ENCODE measurements at places on chromosomes 1 and 21.

- peak; percentile 87 for DNase-seq
Observed at GRCh38 chr1:108830119-108831008, 26.5 kb downstream of the AKNAD1 start.

DNA sequence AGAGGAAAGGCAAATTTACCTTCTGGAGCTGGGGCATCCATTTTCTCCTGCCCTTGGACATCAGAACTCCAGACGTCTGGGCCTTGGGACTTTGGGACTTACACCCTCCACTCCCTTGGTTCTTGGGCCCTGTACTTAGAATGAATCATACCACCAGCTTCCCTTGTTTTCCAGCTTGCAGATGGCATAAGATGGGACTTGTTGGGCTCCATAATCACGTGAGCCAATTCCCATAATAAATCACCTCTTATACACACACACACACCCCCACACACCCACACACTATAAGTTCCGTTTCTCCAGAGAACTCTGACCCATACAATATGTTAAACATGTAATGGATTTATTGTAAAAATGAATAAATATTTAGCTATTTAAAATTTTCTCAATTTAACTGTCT is 185.7 kb downstream of the GIPC2 start:
- no peak for DNase-seq

DNA sequence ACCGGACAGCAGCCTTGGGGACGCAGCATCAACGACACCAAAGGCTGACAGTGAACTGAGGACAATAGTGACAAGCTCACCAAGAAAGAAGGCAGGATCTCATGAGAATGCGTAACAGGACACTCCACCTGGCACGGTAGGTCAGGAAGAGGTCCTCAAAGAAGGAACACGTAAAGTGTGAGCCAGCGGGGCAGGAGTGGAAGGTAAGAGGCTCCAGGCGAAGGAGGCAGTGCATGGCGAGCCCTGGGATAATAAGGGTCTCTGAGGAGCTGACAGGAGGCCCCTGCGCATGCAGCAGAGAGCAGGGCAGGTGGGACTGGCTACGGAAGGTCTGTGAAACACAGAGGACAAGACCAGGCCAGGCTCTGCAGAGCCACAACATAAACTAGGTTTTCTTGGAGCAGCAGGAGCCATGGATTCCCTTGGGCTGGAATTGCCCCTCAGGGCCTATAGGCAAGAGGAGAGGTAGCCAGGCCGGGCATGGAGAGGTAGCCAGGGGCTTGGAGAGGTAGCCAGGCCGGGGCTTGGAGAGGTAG is 8.2 kb downstream of the LSS start:
- no peak for DNase-seq

DNA sequence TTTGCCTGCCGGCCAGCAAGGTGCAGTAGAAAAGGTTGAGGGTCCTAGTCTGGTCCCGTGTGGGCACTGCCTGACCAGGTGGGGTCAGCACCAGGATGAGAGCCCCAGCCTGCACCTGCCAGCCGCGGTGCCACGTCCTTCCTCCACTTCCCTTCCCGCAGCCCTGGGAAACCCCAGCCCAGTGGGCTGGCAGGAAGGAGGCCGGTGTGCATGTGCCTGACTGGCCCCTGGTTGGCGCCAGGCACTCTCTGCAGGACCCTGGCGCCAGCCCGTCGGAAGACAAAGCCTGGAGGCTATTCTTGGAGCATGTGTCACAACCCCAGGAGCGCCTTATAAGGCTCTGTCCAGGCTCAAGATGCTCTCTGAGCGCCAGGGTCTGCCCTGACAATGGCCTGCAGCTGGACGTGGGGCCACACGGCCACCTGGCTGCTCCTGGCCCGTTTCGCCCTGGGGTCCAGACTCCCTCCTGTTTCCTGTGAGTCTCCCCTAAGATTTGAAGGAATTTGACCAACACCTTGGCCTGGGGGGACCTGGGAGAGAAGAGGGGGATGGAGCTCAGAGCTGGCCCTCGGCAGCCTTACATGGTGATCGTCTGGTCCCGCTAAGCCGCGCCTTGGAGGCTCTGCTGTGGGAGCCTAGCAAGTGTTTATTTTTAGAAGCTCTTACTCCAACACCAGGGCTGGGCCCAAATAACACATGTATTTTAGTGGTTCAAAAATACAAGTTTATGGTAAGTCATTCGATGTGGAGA is 31.9 kb upstream of the POFUT2 start:
- peak; percentile 34 for DNase-seq

DNA sequence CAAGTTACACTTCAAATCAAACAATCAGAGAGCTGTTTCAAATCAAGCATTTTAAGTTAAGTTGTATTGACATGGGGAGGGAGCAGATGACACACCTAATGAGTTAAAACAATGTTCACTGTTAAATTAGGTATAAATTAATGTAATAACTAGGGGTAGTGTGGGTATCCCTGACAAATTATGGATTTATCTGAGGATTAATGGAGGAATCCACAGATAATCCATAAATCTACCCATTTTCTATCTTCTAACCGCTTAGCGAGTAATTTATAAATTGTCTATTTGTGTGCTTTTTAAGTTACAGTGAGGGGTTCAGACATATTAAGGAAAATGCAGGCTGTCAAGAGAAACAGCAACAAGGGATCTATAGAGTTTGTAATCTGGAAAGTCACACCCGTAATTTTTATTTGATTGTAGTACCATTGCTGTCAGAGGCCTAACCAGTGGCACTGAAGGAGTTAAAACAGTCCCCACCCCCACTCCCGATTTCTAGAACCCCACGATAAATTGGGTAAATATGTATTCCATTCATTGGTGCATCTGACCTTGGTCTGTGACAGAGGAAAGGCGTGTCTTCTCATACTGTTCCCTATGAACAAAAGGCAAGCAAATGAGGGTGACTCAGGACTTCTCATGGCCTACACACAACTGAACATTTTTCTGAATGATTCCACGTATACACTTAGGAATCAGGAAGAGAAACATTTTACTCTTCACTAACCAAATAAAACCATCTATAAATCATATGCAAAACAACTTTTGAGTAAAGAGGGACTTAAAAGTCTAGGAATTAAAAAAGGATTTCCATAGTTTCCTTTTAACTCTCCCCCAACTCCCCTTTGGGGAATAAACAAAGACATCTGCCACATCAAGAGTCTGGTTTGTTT is 7.4 kb downstream of the IRF2BP2 start:
- DNase-seq = peak; percentile 97

- DNase-seq = no peak
Observed at GRCh38 chr1:241140670-241141069, 216.3 kb downstream of the RGS7 start.

- no peak for DNase-seq
Observed at GRCh38 chr21:44927259-44927586, 6.5 kb upstream of the ITGB2 start.

GRCh38 chr1:68036946-68037345 is 13.5 kb downstream of the DIRAS3 start:
- DNase-seq = no peak

- no peak for DNase-seq
Observed at GRCh38 chr1:41762251-41762650, 156.5 kb downstream of the HIVEP3 start.

- no peak for DNase-seq
Observed at GRCh38 chr1:165476776-165477175, 31.9 kb upstream of the RXRG start.

- DNase-seq = no peak
Observed at GRCh38 chr1:8370905-8371315, 53.0 kb downstream of the SLC45A1 start.

GRCh38 chr1:236767276-236767675 is 27.8 kb upstream of the MTR start:
- DNase-seq = no peak

DNA sequence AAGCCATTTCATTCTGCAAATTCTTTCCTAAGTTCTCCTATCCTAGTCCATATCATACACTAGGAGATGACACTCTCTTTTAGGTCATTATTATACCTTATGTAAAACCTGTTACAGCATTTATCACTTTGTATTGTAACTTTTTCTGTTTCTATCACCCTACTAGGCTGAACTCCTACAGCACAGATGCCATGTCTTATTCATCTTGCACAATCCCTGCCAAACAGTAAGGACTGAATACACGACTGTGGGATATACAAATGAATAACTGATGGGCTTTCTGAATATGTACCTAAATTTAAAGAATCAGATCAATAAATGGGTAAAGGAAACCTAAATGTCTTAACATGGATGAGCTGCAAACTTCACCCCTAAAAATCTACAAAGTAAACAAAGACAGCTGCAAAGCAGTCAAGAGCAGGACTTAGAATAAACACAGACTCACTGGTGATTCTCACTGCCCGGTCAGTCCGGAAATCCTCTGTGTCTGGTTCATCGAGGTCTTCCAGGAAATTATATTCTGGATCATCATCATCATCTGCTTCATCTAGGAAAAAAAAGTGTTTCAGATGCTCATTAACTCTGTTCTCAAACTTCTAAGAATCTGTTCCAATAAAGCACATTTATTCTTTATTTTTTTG is 62.3 kb downstream of the GON4L start:
- no peak for DNase-seq

DNA sequence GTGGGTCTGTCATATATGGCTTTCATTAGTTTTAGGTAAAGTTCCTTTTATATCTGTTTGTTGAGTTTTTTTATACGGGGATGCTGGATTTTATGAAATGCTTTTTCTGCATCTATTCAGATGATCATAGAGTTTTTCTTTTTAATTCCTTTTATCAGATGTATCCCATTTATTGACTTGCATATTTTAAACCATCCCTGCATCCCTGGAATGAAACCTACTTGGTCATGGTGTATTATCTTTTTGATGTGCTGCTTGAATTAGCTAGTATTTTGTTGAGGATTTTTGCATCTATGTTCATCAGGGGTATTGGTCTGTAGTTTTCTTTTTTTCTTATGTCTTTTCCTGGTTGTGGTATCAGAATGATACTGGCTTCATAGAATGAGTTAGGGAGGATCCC is 118.0 kb downstream of the NME7 start:
- DNase-seq = no peak

DNA sequence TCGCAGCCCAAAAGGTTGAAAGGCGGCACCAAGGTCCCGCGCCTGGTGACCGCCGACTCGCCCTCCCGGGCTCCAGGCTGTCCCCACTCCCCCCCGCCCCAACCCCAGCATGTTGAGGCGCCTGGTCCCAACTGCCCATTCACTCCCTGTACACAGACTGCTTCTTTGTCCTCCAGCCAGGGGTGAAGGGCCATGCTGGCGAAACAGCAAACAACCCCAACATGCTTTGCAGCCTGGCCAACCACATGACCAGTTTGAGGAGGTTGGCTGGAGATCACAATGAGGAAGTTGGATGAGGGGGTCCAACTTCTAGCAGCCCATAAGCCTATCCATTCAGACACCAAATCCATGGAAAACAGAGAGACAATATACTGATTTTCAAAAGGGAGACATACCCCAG is 13.5 kb downstream of the PDE9A start:
- DNase-seq = no peak

DNA sequence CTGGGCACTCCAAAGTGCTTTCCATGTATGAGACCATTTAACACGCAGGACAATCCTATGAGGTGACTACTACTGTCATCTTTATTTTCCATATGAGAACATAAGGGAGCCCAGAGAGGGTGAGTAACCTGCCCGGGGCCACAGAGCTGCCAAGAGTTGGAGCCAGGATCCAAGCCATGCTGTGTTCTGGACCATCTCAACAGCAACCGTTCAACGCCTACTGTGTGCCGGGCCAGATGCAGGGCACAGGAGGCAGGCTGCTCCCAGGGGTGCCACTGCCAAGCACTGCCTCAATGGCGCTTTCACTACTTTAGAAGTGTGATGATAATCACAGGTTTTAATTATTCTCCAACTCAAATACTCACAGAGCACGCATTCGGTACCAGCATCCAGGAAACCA is 3.8 kb downstream of the ALDH4A1 start:
- DNase-seq = no peak

- DNase-seq = no peak
Observed at GRCh38 chr1:1664941-1665814, 6.4 kb upstream of the CDK11B start.

DNA sequence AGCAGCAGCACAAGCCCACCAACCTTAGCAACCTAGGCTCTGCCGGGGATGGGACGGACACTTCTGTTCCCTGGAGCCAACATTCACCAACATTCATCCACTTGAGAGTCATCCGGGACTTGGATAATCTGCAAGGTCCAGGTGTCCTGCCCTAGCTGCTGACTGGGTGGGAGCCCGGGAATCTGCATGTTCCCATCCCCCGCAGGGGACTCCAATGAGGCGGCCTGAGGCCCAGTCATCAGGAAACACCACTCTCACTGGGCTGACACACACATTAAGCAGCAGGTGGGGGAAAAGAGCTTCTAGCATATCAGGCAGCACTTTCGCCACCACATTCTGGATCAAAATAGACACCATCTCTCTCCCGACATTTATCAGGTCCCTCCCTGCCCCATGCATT is 38.4 kb upstream of the CCSAP start:
- no peak for DNase-seq

GRCh38 chr1:65457868-65458267 is 37.4 kb downstream of the LEPR start:
- no peak for DNase-seq

DNA sequence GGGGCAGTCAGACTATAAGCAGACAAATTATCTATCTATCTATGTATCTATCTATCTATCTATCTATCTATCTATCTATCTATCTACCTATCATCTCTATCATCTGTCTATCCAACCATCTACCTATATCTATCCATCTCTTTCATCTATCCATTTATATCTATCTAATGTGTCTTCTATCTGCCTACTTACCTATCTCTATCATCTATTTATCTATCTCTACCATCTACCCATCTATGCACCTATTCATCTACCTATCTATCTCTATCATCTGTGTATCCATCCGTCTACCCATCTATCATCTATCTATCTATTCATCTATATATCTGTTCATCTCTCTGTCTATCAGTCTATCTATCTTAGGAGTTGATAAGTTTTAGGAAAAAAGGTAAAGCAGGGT is 10.8 kb upstream of the COG2 start:
- DNase-seq = no peak

DNA sequence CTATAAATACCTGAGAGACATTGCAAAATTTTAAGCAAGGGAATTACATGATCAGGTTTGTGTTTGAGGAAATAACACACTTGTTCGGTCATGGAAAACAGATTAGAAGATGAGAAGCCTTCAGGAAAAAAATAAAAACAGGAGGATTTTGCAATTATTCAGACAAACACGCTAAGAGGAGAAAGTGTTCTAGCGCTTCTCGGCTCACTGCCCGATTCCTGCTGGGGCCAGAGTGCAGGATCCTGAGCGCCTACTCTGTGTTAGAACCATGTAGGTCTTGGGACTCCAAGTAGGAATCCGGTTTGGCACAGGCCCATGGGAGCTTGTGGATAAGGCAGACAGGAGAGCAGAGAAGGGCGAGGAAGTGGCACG is 8.1 kb upstream of the PRELP start:
- no peak for DNase-seq

GRCh38 chr1:203702130-203702577 is 62.8 kb upstream of the LAX1 start:
- peak; percentile 53 for DNase-seq

GRCh38 chr1:180854001-180854400 is 58.7 kb upstream of the KIAA1614 start:
- peak; percentile 10 for DNase-seq

DNA sequence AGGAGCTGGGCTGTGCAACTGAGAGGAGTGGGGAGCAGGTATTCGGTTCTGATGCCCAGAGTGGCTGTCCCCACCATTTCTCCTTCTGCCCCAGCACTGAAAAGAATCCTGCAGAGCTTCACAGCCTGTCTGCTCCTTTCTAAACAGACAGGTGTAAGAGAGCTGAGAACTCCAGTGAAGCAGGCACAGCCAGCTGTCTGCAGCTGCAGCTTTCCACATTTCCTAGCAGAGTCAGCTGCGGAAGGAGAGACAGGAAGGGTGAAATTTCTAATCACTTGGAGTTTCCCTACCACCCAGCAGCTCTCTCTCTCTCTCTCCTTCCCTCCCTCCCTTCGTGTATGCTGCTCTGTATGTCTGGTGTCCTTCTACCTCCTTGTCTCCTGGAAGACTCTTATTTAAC is 40.5 kb upstream of the GJB5 start:
- DNase-seq = no peak
